Activated naive CD4-positive, alpha-beta T cell treated with anti-CD3 and anti-CD28 coated beads, Interleukin-2, amount 50 U/mL, for 72 hours (primary cell): ENCODE measurements at places on chromosomes 5 and 9.

GRCh38 chr9:136292591-136293448, 11.1 kb downstream of the CCDC187 start:
- DNase-seq: no peak

DNA sequence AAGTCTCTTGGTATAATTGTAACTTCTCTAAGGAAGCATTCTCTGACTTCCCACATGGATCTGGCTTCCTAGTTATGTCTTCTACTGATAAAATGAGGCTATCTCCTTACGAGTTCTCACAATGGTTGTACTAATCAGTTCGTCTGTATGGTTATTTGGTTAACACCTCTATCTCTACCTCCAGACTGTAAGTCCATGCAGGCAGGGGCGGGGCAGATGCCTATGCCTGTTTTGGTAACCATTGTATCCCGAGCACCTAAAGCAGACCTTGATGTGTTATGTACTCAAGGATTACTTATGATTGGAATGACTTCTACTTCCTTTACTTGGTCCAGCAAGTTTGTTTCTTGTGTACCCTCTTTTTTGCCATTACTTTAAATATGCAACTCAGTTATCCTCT, 125.0 kb upstream of the PITX1 start:
- no peak for DNase-seq

- no peak for DNase-seq
Observed at GRCh38 chr5:143154510-143155370, 248.7 kb downstream of the NR3C1 start.

DNA sequence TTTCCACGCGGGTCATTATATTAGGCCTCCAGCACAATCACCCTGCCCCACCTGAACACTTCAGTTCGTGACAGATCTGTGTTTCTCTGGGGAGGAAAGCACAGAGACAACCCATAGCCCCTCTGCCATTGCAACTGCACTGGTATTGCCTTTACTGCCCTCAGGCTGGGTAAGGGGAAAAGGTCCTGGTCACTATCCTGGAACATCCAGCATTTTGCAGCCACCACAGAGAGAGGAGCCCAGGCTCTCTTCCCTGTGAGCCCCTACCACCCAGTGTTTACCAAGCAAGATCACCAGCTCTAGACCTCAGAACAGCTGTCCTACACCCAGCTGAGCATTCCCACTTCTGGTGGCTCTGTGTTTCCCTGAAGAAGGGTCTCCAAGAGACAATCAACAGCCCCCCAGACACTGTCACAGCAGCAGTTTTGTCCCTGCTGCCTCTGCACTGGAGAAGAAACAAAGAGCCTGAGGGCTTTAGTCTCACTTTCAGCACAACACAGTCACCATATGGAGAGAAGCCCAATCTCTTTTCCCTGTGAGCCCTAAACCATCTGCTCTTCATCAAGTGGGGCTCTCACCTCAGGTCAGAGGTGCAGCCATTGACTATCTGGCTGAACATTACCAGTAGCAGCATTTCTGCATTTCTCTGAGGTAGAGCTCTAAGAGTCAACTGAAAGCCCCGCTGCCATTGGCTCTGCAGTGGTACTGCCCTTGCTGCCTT, 655.2 kb upstream of the FAM174A start:
- no peak for DNase-seq

DNA sequence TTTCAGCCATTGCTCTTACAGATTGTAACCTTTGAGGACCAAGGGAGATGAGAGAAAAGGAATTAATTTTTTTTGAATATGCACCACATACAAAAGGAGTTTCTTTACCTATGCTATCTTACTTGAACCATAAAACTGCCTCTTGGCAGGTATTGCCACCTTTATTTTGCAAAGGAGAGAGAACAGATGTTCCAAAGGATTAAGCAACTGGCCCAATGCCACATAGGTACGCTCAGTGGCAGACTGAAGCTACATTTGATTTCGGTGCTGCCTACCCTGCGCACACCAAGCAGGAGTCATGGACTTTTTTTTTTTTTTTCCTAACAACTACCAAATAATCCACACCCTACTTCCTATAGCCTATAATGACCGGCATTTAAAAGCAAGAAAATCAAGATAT, 43.1 kb downstream of the SAXO1 start:
- DNase-seq: no peak

GRCh38 chr5:160371294-160371693, 868 bp upstream of the C1QTNF2 start:
- no peak for DNase-seq

DNA sequence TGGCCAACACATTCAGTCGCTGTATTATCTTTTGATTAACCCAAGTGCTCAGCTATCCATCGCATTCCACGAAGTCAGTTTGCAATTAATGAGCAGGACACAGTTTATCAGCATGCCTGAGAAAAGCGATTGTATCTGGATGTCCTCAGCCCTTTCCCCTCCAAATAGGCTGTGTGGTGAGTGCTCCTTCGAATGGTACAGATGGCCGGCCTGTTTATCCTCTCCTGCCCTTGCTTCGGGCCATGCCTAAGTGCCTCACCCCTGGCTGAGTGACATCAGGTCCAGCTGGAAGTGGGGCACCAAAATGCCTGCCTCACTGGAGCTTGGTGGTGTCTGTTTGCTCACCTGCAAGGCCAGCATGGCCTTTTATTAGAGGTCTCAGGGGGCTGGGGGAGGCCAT, 317.3 kb downstream of the GADD45G start:
- no peak for DNase-seq

- DNase-seq: no peak
Observed at GRCh38 chr5:39274398-39275085, 55.2 kb upstream of the FYB1 start.

DNA sequence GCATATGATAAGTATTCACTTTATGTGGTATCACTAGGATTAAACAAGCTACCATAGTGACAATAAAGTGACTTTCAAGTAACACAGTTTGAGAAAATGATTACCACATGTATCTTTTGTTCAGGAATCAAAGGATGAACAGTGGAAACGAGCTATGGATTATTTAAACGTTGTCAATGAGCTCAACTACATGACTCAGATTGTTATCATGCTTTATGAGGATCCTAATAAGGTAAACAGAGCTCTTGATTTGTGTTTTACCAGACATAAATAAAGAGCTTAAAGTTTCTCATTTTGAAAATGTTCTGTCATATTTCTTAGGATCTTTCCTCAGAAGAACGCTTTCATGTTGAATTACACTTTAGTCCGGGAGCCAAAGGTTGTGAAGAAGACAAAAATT, 57.4 kb downstream of the PPIP5K2 start:
- DNase-seq: no peak

DNA sequence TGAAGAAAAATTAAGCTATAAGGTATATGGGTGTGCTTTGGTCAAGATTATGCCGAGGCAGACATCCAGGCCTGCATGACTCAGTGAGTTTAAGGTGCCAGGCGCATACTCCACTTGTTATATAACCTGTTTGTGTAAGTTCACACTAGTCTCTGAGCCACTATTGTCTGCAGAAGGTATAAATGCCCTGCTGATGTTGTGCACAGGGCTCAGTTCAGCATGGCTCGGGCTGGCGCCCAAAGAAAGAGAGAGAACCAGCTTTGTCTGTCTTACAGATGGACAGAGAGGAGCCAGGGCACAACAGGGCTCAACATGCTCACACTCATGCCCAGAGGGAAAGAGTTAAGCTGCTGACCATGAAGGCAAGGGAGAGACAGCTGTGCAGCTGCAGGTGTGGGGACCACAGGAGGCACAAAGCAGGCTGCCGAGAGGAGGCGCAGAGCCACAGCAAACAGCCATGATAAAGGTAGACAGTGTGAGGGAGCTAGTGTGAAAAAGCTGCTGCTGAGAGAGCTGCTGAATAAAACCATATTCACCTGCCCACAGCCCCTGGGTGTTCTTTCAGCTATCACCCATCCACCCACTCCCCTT, 1587.6 kb upstream of the C9orf72 start:
- no peak for DNase-seq

- no peak for DNase-seq
Observed at GRCh38 chr5:172540099-172540870, 86.0 kb upstream of the SH3PXD2B start.

DNA sequence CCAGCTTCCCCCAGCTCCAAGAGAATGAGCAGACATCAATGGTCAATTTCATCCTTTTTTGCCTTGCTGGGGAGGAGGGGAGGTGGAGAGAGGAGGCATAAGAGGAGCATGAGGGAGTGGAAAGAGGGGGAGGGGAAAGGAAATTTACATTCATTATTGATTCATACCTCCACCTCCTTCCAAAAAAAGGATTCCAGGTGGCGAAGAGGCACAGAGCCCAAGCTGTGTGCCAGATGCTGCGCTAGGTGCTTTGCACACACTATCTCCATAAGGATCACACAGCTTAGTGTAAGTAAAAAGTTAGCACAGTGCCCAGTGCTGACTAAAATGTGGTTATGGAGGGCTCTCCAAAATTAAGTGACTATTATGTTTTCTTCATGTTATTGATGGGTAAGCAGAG, 11.0 kb downstream of the ASTN2 start:
- DNase-seq: no peak

GRCh38 chr5:132471944-132472343, 18.6 kb downstream of the IRF1 start:
- peak; percentile 56 for DNase-seq
